ENCODE measurements at places on chromosomes 1 and 21.

GRCh38 chr21:35448876-35449599 is 399.9 kb upstream of the RUNX1 start:
- DNase-seq = no peak

GRCh38 chr1:192801451-192801850 is 7.4 kb upstream of the RGS2 start:
- no peak for DNase-seq

- DNase-seq = no peak
Observed at GRCh38 chr1:195903203-195903602, 705.0 kb downstream of the KCNT2 start.

DNA sequence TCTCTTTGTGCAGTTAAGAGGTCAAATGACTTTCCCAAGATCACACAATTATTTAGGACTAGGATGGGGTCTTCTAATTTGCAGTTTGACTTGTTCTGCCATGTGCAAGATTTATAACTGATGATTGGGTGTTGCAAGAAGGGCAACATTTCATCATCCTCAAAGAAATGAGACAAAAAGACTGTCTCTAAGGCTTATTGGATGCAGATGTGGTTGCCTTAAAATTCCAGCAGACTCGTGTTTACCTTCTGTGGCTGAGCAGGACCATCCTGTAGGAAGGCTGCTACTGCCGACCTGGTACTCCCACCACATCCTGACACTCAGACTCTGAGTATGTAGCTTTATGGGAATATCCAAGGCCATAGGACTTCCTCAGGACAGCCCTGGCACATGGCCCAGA is 99.9 kb upstream of the SGIP1 start:
- DNase-seq = no peak

DNA sequence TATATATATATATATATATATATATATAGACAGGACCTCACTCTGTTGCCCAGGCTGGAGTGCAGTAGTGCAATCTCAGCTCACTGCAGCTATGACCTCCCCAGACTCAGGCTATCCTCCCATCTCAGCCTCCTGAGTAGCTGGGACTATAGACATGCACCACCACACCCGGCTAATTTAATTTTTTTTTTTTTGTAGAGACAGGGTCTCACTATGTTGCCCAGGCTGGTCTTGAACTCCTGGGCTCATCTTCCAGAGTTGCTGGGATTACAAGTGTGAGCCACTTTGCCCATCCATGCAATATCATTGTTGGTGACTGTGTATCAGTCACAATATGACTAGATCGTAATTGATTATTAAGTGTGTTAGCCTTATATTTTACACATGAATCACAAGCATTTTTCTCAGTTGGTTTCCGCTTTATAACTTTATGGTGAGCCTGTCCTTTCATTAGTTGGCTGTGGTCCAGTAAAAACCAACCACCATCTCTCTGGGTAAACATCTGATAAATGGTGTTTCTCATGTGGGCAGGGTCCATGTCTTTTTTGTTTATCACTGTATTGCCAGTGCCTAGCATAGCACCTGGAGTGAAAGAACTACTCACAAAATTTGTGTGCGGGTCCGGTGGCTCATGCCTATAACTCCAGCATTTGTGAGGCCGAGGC is 63.6 kb downstream of the MYOM3 start:
- DNase-seq = no peak

Data from activated naive CD8-positive, alpha-beta T cell treated with anti-CD3 and anti-CD28 coated beads, Interleukin-2, amount 50 U/mL, for 16 hours (primary cell).